ENCODE measurements at places on chromosomes 16 and 17. TPM values are rescaled to one million over a fixed set of nuclear protein-coding genes. Genes with fewer than 3 reads are reported as not detected.

The ZSWIM7 gene
- 17.7 TPM for total RNA-seq

DNA sequence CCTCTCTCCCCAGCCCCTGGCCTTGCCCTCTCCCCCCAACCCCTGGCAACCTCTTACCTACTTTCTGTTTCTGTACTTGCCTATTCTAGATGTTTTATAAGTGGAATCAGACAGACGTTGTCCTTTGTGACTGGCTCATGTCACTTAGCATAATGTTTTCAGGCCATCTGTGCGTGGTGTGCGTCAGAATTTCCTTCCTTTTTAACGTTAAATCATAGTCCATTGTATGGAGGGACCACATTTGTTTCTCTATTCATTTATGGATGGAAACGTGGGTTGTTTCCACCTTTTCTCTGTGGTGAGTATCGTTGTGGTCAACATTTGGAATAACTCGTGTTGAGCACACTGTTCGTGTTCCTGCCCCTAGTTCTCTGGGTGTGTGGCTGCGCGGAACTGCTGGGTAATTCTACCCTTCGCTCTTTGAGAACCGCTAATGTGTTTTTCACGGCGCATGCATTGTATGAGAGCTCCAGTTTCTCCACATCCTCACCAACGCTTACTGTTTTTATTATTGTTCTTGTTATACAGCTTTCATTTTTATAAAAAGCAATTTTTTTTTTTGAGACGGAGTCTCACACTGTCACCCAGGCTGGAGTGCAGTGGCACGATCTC, 26.3 kb downstream of the ACTG1 start:
- H3K27ac ChIP-seq: no peak overlapping the region
- H3K4me3 ChIP-seq: no peak overlapping the region
- no peaks in the 10 kb centered on the region for H3K36me3 ChIP-seq
- H3K27me3 ChIP-seq: peaks cover 4% of the 10 kb centered on the region
- DNase-seq: no peak
- peaks cover 73% of the 10 kb centered on the region for H3K4me1 ChIP-seq

DNA sequence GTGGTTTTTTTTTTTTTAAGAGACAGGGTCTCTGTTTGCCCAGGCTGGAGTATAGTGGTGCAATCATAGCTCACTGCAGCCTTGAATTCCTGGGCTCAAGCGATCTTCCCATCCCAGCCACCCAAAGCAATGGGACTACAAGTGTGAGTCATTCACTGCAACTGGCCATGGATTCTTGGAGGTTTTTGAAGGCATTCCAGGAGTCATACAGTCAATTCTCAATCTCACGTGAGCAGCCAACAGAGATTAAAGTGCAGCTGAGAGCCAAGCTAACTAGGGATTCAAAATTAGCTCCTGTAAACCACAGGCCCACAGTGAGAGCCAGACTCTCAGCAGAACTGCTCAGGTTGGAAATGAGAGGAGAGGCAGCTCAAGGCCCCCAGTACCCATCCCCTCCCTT, 30.2 kb downstream of the XPO6 start:
- peak overlapping the region; percentile 34 for H3K27ac ChIP-seq
- H3K4me3 ChIP-seq: no peak overlapping the region
- no peak for DNase-seq
- no peaks in the 10 kb centered on the region for H3K27me3 ChIP-seq
- peaks cover 13% of the 10 kb centered on the region for H3K36me3 ChIP-seq

The ZNF646 gene
- 11.6 TPM for total RNA-seq

DNA sequence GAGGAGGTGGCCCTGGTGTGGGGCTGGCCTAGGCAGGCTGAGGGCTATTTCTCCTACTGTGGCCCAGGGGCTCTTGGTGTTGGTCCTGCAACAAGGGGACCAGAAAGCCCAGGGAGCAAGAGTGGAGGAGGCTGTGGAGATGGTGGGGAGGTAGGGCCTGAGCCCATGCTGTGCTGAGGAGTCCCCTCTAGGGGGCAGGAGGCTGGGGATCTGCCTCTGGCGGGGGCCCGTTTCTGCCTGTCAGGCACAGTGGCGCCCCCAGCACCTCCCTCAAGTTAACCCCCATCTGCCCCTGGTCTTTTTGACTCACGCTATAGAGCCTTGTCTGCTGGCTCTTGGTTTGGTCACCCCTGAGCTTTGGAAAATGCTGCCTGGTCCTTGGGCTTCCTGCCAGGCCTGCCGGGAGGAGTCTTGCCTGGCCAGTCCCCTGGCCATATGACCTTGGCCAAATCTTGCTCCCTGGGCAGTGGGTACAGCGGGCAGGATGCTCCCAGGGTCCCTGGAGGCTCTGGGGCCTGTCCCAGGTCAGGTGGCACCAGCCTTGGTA, 5.9 kb downstream of the BAIAP2 start:
- peaks cover 98% of the 10 kb centered on the region for H3K4me1 ChIP-seq
- no peaks in the 10 kb centered on the region for H3K27me3 ChIP-seq
- no peak overlapping the region for H3K4me3 ChIP-seq
- peaks cover 5% of the 10 kb centered on the region for H3K36me3 ChIP-seq
- DNase-seq: no peak

DNA sequence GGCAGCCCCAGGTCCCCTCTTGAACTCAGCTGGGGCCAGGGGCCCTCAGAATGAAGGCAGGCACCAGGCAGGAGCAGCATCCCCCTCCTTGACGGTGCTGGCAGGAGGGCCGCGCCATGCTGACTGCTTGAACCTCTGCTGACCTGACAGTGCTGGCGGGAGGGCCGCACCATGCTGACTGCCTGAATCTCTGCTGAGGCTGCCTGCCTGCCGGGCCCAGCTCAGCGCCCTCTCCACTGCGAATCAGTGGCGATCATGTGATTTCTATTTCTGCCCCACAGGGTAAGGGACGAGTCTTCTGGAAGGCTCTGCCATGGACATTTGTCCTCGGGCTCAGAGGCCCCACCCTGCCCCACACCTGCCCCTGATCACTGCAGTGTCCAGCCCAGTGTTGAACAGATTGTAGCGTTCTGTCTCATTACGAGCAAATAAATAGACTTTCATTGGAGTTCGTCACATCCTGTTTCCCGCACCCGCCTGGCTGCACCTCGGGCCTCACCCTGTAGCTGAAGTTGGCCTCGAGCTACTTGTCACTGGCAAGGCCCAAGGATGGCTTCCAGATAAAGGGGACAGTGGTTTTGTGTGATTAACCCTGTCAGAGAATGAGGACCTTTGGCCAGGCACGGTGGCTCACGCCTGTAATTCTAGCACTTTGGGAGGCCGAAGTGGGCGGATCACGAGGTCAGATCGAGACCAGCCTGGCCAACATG, 8.6 kb downstream of the C16orf90 start:
- no peak overlapping the region for H3K27ac ChIP-seq
- H3K36me3 ChIP-seq: peaks cover 52% of the 10 kb centered on the region

DNA sequence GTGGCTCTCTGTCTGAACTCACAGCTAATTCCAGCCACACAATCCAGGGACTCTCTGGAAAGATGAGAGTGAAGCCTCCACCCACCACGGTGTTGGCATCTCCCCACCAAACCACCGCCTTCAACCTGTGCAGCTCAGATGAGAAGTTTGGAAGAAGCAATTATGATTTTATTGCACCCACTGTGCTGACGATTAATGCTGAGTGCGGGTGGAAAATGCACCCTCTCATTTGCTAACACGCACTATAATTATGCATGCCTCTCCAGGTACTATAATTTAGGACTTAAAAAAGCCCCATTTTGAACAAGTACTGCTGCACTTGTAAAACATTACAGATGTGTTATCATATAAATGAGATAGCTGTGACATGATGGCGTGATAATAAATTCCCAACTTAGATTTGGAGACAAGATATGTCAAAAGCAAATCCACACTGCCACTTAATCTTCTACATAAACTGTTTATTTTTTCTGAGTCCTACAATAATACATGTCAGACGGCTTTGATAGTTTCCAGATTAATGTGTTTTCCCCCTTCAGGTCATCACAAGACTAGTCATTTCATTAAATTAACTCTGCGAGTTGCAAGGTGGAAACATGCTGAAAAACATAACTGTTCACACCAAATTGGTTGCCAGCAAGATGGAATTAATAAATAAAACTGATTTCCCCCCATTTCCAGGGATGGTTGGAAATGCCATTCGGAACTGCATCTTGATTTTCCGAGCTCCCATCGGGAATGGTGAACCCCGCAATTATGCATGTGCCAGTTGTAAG, 466.5 kb upstream of the MAF start:
- no peak for DNase-seq
- H3K4me3 ChIP-seq: no peak overlapping the region
- H3K27ac ChIP-seq: no peak overlapping the region
- H3K36me3 ChIP-seq: no peaks in the 10 kb centered on the region

The ZFP90 gene
- 31.0 TPM for total RNA-seq

DNA sequence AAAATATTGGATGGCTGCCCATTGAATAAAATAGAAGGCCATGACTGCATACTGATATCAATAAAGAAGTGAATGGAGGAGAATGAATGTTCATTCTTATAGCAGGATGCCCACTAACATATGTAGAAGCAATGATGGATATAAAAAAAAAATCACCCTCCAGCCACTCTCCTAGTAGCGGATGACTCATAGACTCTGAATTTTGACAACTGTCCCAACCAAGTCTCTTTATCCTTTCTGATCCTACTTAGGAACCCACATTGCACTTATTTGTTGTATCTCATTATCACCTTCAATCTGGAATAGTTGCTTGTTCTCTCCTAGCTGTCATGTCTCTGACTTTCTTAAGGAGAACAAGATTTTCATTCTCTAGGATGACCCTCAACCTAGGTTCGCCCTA, 429.9 kb downstream of the HS3ST3B1 start:
- no peak for DNase-seq
- H3K27ac ChIP-seq: no peak overlapping the region
- H3K4me3 ChIP-seq: no peak overlapping the region
- H3K27me3 ChIP-seq: no peaks in the 10 kb centered on the region

GRCh38 chr17:45087504-45087975, 26.4 kb downstream of the NMT1 start:
- H3K27me3 ChIP-seq: no peaks in the 10 kb centered on the region
- no peak for DNase-seq
- H3K4me3 ChIP-seq: no peak overlapping the region

- H3K4me3 ChIP-seq: no peak overlapping the region
- no peak overlapping the region for H3K27ac ChIP-seq
- no peak for DNase-seq
- no peaks in the 10 kb centered on the region for H3K4me1 ChIP-seq
- H3K27me3 ChIP-seq: no peaks in the 10 kb centered on the region
- no peaks in the 10 kb centered on the region for H3K36me3 ChIP-seq
These were observed 35.3 kb upstream of the ZFHX3 start for GRCh38 chr16:73083271-73083670.

DNA sequence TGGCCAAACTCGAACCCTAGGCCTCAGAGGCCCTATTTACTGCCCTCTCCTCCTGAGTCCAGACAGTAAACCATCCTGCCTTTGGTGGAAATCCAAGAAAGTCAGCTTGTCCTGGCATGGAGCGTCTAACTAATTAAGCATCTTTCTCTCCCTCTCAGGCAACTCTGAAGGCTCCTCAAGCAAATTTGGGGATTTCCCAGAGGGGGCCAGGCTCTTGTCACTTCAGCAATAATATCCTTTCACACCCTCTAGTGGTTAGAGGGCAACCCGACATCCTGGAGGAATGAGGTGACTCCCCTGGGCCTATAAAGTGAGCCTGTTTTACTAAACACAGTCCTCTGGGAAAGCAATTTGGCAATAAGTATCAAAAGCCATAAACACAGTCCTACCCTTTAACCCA, 60.4 kb downstream of the NOG start:
- H3K4me1 ChIP-seq: no peaks in the 10 kb centered on the region
- H3K36me3 ChIP-seq: no peaks in the 10 kb centered on the region
- no peak overlapping the region for H3K4me3 ChIP-seq

The TMEM114 gene
- not detected for total RNA-seq

The AHSP gene
- total RNA-seq: 1.2 TPM

The UBE2Z gene
- total RNA-seq: 46.4 TPM

The OSGIN1 gene
- total RNA-seq: 7.1 TPM

DNA sequence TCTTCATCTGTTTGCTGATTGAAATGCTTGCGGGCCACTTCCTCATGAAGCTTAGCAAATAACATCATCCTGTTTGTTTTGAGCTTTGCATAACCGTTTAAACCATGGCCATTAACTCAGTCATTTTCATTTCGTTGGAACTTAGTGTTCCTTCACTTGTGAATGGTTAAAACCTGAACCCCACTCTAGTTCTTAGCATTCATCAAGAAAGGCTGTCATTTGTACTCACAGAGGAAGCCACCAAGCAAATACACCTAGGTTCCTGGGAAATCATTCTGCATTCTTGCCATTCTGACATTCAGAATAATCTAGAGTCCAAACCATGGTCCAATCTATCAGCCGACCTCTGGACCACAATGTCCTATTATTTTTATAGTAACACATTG, 8.4 kb upstream of the TAT start:
- H3K27me3 ChIP-seq: no peaks in the 10 kb centered on the region
- H3K27ac ChIP-seq: no peak overlapping the region
- DNase-seq: no peak

The XYLT1 gene
- total RNA-seq: 25.2 TPM

The AGRP gene
- not detected for total RNA-seq

GRCh38 chr17:1931844-1932579, 93.1 kb downstream of the RTN4RL1 start:
- H3K4me3 ChIP-seq: peak overlapping the region; percentile 30
- no peaks in the 10 kb centered on the region for H3K36me3 ChIP-seq
- peak overlapping the region; percentile 5 for H3K27ac ChIP-seq
- H3K27me3 ChIP-seq: no peaks in the 10 kb centered on the region

GRCh38 chr17:43915559-43915958, 8.2 kb upstream of the MPP2 start:
- H3K4me3 ChIP-seq: no peak overlapping the region
- H3K27ac ChIP-seq: no peak overlapping the region
- H3K36me3 ChIP-seq: no peaks in the 10 kb centered on the region
- DNase-seq: no peak

DNA sequence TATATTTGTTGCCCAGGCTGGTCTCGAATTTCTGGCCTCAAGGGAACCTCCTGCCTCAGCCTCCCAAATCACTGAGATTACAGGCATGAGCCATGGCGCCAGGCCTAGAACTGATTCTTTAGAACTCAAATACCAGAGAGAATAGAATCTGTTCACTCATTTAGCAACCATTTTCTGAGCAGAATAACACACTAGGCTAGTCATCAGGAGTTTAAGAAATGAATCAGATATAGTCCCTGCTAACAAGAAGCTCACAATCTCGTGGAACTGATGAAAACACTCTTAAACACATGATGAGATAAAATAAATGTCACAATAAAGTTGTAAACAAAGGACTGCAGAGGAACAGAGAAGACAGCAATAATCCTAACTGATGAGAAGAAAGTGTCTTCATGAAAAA, 55.8 kb upstream of the ADCY9 start:
- H3K4me3 ChIP-seq: no peak overlapping the region
- H3K27me3 ChIP-seq: no peaks in the 10 kb centered on the region
- no peak for DNase-seq
- H3K4me1 ChIP-seq: no peaks in the 10 kb centered on the region
- H3K36me3 ChIP-seq: no peaks in the 10 kb centered on the region

The KRT34 gene
- total RNA-seq: not detected

The WFDC1 gene
- total RNA-seq: 29.9 TPM

The TEKT5 gene
- not detected for total RNA-seq

The GCGR gene
- total RNA-seq: not detected

GRCh38 chr16:20369452-20370054, 17.0 kb upstream of the UMOD start:
- H3K36me3 ChIP-seq: no peaks in the 10 kb centered on the region
- DNase-seq: no peak
- no peaks in the 10 kb centered on the region for H3K27me3 ChIP-seq
